Endothelial cell (in vitro differentiated cells): ENCODE measurements at places on chromosomes 1 and 21. TPM values are rescaled to one million over a fixed set of nuclear protein-coding genes. Genes with fewer than 3 reads are reported as not detected.

DNA sequence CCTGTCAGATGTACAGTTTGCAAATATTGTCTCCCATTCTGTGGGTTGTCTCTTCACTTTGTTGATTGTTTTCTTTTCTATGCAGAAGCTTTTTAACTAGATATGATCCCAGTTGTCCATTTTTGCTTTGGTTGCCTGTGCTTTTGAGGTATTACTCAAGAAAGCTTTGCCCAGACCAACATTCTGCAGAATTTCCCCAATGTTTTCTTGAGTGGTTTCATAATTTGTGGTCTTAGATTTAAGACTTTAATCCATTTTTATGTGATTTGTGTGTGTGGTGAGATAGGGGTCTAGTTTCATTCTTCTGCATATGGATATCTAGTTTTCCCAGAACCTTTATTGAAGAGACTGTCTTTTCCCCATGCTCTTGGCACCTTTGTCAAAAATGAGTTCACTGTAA lies 116.9 kb downstream of the DUSP10 start:
- DNase-seq, result no peak

- DNase-seq, result no peak
Measured at GRCh38 chr1:19387045-19387467, 74.9 kb downstream of the SLC66A1 start.

- DNase-seq, result no peak
Measured at GRCh38 chr1:149916193-149916897, 1.3 kb downstream of the SV2A start.

- no peak for DNase-seq
Measured at GRCh38 chr1:19209439-19209989, 552 bp downstream of the UBR4 start.

Gene TMEM63A
- 79.9 TPM for total RNA-seq

Gene AGO1
- 41.1 TPM for total RNA-seq

GRCh38 chr1:223811634-223812101 lies 34.1 kb downstream of the TP53BP2 start:
- no peak for DNase-seq

DNA sequence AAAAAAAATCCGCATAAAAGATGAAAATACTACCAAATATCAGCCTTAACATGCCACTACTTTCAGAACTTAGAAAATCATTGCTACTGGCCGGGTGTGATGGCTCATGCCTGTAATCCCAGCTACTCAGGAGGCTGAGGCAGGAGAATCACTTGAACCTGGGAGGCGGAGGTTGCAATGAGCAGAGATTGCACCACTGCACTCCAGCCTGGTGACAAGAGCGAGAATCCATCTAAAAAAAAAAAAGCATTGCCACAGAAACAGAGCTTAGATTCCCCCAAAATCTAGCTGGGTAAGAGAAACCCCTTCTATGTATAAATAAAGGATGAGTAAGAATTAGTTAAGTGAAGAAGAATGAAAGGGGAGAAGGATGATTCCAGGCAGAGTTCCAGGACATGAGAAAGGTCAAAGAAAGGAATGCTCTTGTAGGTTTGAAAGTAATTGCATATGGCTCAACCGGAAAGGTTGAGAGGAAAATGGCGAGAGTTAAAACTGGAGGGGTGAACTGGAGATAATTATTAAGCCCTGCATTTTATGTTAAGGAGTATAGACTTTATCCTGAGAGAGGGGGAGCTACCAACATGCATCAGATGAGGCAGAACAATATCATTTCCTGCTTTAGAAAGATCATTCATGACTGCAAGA lies 19.7 kb upstream of the NRDC start:
- no peak for DNase-seq

DNA sequence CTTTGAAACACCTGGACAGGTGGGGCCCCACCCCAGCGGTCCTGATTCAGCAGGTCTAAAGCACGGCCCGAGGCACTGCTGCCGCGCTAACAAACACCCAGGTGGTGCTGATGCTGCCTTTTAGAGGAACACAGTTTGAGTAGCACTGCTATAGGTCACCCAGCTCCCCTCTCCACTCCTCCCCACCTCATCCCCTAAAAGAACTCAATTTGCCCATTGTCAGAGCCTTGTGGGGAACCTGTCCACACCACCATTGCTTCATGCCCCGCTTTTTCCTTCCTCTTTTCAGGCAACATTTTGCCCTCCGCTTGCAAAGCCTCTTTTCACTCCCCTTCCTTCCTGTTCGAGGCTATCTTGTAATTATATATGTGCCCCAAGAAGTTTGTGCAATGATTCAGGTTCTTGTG lies 26.2 kb upstream of the PADI4 start:
- no peak for DNase-seq

- no peak for DNase-seq
Measured at GRCh38 chr21:32246571-32247140, 32.2 kb downstream of the MIS18A start.

Gene CR1L
- total RNA-seq, result 48.0 TPM
